ENCODE measurements at places on chromosomes 3 and 15.

- no peak for DNase-seq
Measured at GRCh38 chr3:126529585-126530170, 5.7 kb downstream of the CHST13 start.

- no peak for DNase-seq
Measured at GRCh38 chr15:61809216-61809615, 251.0 kb downstream of the VPS13C start.

- DNase-seq = peak; percentile 9
Measured at GRCh38 chr15:42608110-42608531, 32.7 kb downstream of the STARD9 start.

GRCh38 chr3:10398341-10398740 is 77.4 kb upstream of the SEC13 start:
- no peak for DNase-seq

GRCh38 chr3:147422601-147423536 is 13.7 kb downstream of the ZIC1 start:
- no peak for DNase-seq

DNA sequence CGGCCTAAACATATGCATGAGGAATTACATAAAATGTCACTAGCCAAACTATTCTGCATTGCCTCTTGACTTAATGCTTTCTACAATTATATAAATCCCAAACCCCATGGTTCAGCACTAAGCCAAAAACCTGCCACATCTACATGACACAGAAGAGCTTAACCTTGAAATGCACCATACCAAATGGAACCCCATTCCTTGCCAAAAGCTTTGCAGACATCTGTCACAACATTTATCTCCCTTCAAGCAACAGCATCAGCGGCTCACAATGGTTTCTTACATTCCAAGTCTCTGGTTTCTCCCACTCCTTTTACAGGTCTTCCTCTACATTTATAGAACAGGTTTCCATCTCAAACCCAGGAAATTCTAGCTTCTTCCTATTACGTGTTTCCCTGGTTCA is 58.4 kb upstream of the GYG1 start:
- no peak for DNase-seq

- DNase-seq = no peak
Measured at GRCh38 chr15:98444138-98444537, 204.2 kb upstream of the IGF1R start.

GRCh38 chr3:186596568-186597287 is 16.1 kb upstream of the AHSG start:
- no peak for DNase-seq

GRCh38 chr3:73656241-73656890 is 31.6 kb upstream of the PDZRN3 start:
- DNase-seq = no peak

DNA sequence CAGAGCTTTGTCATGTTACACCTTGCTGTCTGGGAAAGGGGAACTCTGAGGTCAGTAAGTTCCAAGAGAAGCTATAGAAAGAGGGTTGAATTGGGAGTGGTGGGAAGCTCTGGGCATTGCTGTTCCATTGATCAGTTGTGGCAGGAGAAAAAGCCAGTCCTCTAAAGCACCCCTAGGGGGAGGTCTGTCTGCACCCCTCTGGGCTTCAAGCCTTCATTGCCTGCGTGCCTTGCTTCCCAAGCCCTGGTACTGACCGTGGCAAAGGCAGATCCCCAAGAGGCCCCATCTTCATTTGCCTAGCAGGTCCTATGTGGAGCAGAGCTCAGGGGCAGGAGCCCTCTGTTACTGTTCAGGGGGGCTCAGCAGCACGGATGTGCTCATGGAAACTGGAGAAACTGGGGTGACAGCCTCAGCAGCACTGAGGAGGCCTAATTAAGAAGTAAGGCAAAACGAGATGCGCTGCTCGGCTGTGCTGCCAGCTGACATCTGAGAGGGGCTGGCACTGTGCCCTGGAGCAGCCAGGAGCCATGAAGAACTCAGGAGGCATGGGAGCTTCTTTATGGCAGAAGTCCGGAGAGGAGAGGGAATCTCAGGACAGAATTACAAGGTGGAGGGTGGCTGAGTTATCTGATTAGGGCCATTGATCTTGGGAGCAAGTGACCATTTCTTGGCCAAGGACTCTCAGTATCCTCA is 270.9 kb downstream of the RPLP1 start:
- no peak for DNase-seq

DNA sequence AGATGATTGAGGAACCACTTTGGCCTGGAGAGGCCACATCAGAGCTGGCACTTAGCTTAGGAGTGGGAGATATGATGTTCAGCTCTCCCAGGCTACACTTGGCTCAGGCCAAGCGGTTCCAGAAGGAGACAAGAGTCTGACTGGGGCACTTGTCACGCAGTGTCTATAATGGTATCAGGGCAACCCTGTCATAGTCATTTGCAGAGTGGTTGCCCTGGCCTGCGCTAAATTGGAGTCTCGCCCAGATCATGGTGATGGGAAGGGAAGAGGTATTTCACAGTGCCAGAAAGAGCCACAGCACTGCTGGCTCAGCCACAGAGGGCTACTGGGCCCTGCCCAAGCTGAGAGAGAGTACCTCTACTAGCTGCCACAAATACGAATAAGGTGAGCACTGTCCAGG is 186.9 kb upstream of the CRBN start:
- no peak for DNase-seq

GRCh38 chr3:52310861-52311575 is 5.1 kb upstream of the DNAH1 start:
- DNase-seq = peak; percentile 15

DNA sequence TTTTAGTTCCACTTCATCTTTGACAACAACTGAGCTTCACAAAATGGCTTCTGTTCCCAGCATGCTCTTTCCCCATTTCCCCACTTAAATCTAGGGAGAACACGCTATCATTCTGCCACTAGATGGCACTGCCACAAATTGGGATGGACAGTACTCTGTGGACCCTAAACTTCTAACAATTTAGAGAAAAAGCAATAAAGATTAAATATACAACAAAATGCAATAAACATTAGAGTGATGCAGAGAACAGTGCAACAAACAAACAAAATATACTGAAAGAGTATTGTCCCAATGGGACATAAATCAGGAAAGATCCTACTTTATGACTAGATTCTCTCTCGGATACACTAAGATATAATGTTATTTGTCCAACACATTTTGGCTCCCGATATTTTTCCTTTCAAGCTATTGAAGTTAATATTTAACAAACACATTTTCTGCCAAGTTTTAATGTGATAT is 169.7 kb upstream of the TMCO5A start:
- DNase-seq = no peak

- DNase-seq = no peak
Measured at GRCh38 chr15:81948222-81948621, 97.6 kb downstream of the MEX3B start.

- DNase-seq = no peak
Measured at GRCh38 chr3:41053220-41053619, 146.1 kb upstream of the CTNNB1 start.

DNA sequence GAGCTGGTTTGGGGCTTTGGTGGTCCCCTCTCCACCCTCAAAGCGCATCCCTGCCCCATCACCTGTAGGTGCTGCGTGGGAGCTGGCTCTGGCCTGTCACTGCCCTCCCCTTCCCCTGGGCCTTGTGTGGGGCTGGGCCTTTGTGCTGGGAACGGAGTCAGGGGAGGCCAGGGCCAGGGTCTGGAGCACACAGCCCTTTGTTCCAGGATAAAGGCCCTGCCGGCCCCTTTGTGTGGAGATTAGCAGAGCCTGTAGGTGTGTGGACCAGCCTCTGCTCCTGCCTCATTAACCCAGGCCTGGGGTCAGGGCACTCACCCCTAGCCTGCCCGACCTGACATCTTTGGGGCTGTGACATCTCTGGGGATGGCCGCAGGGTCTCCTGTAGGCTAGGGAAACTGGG is 8.9 kb downstream of the EPHB3 start:
- no peak for DNase-seq

Measured in stimulated activated CD8-positive, alpha-beta memory T cell treated with anti-CD3 and anti-CD28 coated beads, Interleukin-4, amount 100 ng/mL, for 1 hour (primary cell).